ENCODE measurements at places on chromosomes 5 and 9.

- no peak for DNase-seq
These were observed 1.3 kb upstream of the ANKRD18A start for GRCh38 chr9:38621434-38622287.

- DNase-seq = no peak
These were observed 37.6 kb downstream of the STC2 start for GRCh38 chr5:173290477-173291131.

DNA sequence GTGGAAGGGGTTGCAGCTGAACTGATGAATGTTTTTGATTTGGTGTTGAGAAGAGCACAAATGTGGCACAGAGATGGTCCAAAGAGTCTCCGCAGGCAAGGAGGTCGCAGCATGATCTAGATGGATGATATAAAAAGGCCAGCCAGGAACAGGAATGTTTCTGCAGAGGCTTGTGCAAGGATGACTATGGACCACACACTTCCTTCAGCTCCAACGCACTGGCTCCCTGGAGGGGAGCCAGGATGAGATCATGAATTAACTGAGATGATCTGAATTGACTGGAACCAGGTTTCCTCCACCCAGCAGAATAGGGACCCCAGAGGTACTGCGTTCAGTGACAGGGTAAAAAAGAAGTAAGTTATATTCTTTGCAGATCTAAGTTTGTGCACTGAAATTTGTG is 89.0 kb downstream of the ARSB start:
- DNase-seq = no peak

DNA sequence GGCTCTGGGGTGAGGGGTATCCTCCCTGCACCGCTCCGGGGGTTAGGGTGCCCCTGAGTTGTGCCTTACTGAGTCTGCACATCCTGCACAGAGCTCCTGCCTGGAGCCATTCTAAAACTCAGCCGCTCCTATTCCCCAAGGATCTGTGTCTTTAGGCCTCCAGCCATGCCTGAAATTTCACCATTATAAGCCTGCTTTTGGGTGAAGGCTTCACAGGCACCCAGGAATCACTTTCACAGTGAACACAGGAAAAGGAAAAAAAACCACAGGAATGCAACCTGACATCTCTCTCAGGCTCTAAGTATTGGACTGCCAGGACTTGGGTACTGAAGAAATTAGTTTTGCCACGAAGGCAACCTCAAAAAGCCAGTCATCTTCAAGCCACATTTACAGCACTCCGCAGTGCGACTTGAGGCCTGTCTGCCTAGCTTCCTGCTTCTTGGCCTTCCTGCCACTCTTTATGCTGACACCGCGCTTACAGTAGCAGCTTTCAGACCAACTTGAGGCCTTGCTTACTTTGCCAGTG is 30.9 kb downstream of the GALNT10 start:
- DNase-seq = peak; percentile 66

GRCh38 chr5:149381986-149382338 is 2.9 kb upstream of the IL17B start:
- peak; percentile 86 for DNase-seq

- no peak for DNase-seq
These were observed 698.6 kb downstream of the PTPRD start for GRCh38 chr9:9914174-9914573.

GRCh38 chr9:96616817-96617438 is 2.7 kb downstream of the CDC14B start:
- no peak for DNase-seq

GRCh38 chr5:119578937-119579336 is 50.4 kb upstream of the FAM170A start:
- no peak for DNase-seq

GRCh38 chr5:157543825-157544622 is 31.6 kb downstream of the ADAM19 start:
- DNase-seq = no peak

DNA sequence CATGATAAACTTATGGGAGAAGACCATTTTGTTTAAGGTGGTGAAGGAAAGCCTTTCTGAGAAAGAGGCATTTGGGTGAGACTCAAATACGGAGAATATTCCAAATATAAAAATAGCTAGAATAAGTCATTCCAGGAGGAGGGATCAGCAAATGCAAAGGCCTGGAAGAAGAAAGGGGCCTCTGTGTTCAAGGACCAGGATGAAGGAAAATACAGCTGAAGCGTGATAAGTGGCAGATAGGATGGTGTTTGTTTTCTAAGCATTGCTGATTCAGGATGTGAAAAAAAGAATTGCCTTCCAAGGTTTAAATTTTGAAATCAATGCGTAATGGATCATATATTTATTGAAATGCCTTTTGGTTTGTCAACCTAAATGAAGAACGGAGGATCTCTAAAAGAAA is 59.4 kb upstream of the CAST start:
- DNase-seq = no peak

- no peak for DNase-seq
These were observed 169.2 kb downstream of the TTC39B start for GRCh38 chr9:15137658-15138356.

- DNase-seq = no peak
These were observed 6.3 kb downstream of the CRHBP start for GRCh38 chr5:76958991-76959767.

GRCh38 chr9:114224247-114224610 is 68.9 kb downstream of the COL27A1 start:
- DNase-seq = no peak

DNA sequence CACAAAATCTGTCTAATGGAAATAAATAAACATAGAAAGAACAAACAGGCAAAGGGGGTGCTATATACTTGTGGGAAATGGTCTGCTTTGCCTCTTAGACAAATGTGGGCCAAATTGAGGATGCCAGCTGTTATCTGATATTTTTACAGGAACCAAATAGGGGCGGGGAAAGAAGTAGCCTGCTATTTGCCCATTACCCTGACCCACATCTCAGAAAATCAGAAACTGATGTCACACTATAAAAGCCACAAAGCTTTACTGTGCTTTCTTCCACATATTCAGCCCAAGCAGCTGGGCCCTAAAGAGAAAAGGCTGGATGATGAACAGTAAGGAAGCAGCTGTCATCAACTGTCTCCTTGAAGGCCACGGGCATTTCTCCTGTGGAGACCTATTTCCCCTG is 97.3 kb downstream of the ELAVL2 start:
- no peak for DNase-seq

GRCh38 chr9:111108946-111109345 is 70.7 kb upstream of the LPAR1 start:
- no peak for DNase-seq
